Substantia nigra (tissue), 51 donors: ENCODE measurements at places on chromosomes 6 and 20.

DNA sequence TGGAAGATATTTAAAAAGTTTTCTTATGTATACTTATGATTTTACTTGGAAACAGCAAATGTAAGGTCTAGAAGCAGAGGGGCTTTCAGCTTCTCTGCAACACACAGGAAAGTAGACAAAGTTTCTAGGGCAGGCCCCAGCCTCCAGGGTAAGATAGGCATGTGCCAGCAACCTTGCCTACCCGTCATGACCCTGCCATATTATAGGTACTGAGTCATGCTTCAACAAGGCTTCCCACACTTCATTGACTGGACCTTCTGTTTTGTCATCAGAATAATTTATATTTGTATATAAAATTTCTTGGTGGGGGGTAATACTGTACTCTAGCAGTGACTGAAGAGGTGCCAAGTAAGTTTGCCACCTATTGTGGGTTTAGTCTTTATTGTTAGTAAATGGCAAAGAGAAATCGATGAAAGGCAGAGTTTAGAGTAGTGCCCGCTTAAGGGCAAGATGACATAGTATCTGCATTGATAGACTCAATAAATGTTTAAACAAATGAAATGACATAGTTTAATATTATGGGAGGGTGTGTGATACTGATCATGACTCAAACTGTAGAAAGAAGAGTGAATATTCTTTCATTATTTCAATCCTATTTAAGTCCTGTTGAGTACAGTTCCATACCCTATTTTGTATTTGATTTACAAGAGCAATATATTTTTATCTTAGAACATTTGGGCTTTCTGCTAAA lies 95.6 kb downstream of the JARID2 start:
- DNase-seq, result no peak

DNA sequence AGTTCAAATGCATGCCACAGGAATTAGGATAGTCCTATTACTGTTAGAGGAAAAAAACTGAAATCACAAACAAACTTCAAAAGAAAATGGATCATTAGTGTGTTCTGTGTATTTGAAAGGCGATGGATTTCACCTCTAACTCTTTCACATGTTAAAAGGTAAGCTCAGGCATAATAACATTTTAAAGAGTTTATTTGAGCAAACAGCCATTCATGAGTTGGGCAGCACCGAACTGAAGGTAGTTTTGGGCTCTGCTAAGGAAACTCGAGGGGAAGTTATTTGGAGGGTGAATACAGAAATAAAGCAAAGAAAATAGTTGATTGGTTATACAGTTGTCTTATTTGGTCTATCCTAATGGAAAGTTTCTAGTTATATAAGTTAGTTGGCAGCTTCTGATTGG lies 546.5 kb upstream of the POU3F2 start:
- DNase-seq, result no peak

DNA sequence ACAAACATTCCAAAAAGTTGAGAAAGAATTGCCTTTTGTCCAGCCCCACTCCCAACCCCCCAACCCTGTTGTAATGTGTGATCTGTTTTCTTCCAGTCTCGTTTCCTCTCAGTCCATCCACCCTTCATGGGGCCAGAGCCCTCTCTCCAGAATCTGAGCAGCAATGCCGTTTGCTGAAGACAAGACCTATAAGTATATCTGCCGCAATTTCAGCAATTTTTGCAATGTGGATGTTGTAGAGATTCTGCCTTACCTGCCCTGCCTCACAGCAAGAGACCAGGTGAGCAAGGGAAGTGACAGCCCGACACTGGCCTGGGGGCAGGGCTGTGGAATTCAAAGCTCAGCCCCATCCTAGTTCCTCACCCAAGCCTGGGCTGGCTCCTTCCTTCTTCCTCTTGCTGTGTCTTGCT lies 7.8 kb downstream of the MAVS start:
- DNase-seq, result no peak

DNA sequence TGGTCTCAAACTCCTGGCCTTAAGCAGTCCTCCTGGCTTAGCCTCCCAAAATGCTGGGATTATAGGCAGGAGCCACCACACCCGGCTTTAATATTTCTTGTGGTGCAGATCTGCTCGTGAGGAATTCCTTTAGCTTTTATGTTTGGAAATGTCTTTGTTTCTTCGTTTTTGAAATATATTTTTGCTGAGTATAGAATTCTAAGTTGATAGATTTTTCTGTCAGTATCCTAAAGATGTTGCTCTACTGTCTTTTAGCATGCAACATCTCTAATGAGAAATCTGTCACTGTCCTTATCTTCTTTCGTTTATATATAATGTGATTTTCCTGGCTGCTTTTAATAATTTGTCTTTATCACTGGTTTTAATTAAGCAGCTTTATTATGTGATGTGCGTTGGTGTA lies 75.1 kb downstream of the ZFAND3 start:
- DNase-seq, result no peak

- no peak for DNase-seq
These were observed 193.1 kb upstream of the ARG1 start for GRCh38 chr6:131379948-131380347.

DNA sequence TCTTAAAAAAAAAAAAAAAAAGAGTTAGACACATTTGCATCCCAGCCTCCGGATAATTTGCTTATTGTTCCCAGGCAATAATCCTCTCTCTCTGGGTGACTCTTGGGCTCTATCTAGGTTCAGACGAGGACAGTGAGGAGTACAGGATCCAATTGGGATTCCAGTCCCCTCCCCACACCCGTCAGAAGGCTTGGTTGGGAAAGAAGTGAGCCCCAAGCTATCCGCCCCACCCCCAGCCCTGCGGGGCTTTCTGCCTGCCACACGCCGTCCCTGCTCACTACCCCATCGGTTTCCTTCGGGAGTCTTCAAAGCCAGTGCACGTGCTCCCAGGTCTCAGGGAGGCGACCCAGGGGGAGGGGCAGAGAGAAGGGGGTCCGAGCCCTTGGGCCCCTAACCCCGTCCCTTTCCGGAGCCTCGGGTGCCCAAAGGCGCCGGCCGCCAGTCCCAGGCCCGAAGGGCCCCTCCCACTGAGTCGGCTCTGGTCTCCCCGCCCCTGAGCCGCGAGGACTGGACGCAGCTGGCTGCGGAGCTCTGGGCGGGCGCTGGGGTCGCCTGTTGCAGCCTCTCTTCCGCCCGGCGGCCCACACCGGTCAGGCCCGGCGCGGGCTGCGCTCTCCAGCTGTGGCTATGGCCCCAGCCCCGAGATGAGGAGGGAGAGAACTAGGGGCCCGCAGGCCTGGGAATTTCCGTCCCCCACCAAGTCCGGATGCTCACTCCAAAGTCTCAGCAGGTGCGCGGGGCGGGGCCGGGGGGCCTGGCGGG lies 2.5 kb downstream of the MYMX start:
- DNase-seq, result peak; percentile 45

DNA sequence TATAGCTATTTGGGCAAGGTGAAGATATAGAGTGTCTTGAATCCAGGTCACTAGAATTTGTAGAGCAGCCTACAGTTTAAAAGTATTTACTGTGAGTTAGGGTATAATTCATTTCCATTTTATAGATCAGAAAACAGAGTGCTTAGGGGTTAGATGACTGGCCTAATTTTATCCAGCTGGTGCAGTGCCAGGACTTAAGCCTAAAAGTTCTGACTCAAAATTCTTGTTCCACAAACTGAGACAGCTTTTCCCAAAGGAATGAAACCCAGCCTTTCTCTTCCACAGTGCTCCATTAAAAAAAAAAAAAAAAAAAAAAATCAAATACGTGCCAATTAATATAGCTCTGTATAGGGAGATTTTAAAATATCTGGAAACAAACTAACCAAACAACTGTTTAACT lies 441.0 kb upstream of the MARCKS start:
- DNase-seq, result no peak

- no peak for DNase-seq
These were observed 206.8 kb upstream of the THEMIS start for GRCh38 chr6:128107682-128108081.

GRCh38 chr20:44203161-44203560 lies 7.4 kb downstream of the OSER1 start:
- DNase-seq, result no peak

- DNase-seq, result no peak
These were observed 170.7 kb downstream of the MYLK4 start for GRCh38 chr6:2579804-2580570.

- DNase-seq, result no peak
These were observed 144.6 kb downstream of the LRFN2 start for GRCh38 chr6:40442591-40442990.

- no peak for DNase-seq
These were observed 52.0 kb downstream of the ADGRF1 start for GRCh38 chr6:46990031-46990644.

GRCh38 chr6:113529196-113529595 lies 327.9 kb upstream of the MARCKS start:
- DNase-seq, result no peak

GRCh38 chr6:158058171-158058651 lies 76.5 kb downstream of the SYNJ2 start:
- no peak for DNase-seq

- DNase-seq, result peak; percentile 33
These were observed 725 bp downstream of the EEF1A1 start for GRCh38 chr6:73519926-73520687.

- DNase-seq, result no peak
These were observed 366.5 kb downstream of the ESR1 start for GRCh38 chr6:152173957-152174356.

- no peak for DNase-seq
These were observed 132.2 kb downstream of the ZMYND8 start for GRCh38 chr20:47224300-47224791.

DNA sequence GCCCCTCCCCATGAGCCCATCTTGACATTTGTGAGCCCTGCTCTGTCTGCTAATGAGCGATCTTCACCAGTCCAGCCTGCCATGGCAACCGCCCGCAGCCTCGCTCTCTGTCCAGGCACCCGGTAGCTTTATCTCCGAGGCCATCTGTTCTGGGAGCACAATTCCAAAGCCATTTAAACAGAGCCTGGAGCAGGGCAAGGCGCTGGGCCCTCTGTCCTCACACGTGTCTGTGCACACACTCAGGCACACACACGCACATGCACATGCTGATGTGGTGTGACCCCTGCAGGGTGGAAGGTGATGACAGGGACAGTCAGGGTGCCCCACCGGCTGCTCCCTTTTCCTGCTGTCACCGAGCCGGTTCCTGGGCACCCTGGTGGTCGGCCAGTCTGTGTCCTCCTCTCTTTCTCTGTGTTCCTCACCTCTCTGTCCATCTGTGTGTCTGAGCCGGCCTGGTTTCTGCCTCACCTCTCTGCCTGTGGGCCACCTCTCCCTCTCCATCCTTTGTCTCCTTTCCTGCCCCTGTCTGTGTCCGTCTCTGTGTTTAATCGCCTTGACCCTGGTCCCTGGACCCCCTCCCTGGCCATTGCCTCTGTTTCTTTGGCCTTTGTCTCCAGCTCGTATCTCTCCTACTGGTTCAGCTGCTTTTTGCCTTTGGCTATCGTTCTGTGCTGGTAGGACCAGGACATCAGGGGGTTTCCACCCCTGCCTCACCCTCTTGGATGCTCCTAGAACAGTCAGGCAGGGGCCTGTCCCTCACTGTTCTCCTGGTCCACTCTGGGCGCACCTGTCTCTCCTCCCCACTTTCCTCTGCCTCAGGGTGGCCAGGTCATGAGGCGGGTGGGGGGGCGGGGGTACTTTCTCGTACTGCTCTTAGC lies 8.8 kb upstream of the MYT1 start:
- no peak for DNase-seq

GRCh38 chr6:136550045-136550329 lies 235 bp downstream of the MAP7 start:
- no peak for DNase-seq

- DNase-seq, result no peak
These were observed 30.3 kb upstream of the OGFRL1 start for GRCh38 chr6:71258078-71258866.

- DNase-seq, result no peak
These were observed 22.0 kb upstream of the VSTM2L start for GRCh38 chr20:37880726-37881591.

GRCh38 chr6:42292004-42292740 lies 74.5 kb upstream of the MRPS10 start:
- DNase-seq, result no peak

GRCh38 chr6:170023620-170024521 lies 267.0 kb downstream of the DLL1 start:
- no peak for DNase-seq

GRCh38 chr6:30640481-30640880 lies 6.5 kb upstream of the C6orf136 start:
- DNase-seq, result no peak

- DNase-seq, result no peak
These were observed 188.0 kb upstream of the TAB2 start for GRCh38 chr6:149129371-149130077.

- no peak for DNase-seq
These were observed 182.8 kb downstream of the PTPRK start for GRCh38 chr6:128337619-128338018.

- no peak for DNase-seq
These were observed 6.8 kb upstream of the ADTRP start for GRCh38 chr6:11785415-11785773.

DNA sequence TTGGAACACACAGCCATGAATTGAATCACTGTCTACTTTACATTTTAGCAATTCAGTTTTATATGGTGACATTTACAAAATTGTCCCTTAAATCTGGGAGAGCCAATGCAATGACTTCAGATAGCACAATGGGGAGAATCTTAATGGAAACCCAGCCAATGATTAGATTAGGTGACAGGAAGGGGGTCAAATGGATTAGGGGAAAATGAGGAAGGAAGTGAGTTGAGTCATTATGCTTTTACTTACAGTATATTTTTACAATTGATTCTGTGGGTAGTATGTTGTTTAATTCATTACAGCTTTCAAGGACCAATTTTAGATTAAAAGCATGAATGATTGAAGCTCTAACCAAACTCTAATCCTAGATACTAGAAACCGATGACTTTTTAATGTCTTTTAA lies 229.8 kb downstream of the SOX4 start:
- DNase-seq, result no peak

GRCh38 chr20:36107881-36108280 lies 46.7 kb upstream of the EPB41L1 start:
- no peak for DNase-seq

GRCh38 chr20:5569021-5569420 lies 181.2 kb upstream of the SHLD1 start:
- no peak for DNase-seq

GRCh38 chr20:36128463-36129159 lies 25.9 kb upstream of the EPB41L1 start:
- no peak for DNase-seq

GRCh38 chr6:38755207-38755606 lies 40.1 kb downstream of the DNAH8 start:
- DNase-seq, result no peak

DNA sequence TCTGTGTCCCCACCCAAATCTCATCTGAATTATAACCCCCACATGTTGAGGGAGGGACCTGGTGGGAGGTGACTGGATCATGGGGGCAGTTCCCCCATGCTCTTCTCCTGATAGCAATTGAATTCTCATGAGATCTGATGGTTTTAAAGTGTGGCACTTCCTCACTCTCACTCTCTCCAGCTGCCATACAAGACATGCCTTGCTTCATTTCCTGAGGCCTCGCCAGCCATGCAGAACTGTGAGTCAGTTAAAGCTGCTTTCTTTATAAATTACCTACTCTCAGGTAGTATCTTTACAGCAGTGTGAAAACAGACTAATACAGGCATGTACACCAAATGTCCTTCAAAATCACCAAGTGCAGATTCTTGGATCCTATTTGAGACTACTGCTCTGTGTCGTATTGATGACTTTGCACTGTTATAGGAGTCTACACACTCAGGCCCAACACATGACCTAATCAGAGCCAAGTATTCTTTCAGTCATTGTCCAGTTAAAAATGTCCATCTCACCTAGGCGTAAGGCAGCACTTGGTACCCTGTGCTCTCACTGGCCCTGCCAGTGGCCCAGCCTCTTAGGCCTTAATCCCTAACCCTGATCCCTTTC lies 52.8 kb upstream of the UST start:
- DNase-seq, result no peak
